EH (cell line): ENCODE measurements at places on chromosomes 3 and 15.
A peak's percentile ranks its signal among the peaks of the same experiment; 100 is the strongest.

DNA sequence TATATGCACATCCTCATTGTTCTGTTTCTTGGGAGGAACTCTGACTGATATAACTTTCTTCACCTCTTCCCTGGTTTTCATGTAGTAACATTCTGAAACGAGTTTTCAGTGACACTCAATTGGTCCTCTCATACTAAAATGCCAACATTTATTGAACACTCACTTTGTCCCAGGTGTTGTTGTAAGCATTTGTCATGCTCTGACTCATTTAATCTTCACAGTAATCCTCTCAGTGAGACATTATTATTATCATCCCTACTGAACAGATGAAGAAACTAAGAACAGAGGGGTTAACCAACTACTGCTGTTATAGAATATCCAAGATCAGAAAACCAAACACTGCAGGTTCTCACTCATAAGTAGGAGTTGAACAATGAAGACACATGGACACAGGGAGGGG lies 94.1 kb upstream of the MRPL3 start:
- no peak for DNase-seq

GRCh38 chr3:112074616-112075497 lies 11.3 kb upstream of the C3orf52 start:
- DNase-seq: peak; percentile 89

GRCh38 chr3:126085841-126086240 lies 1.9 kb upstream of the SLC41A3 start:
- no peak for DNase-seq

GRCh38 chr3:52039846-52040245 lies 16.5 kb downstream of the DUSP7 start:
- DNase-seq: no peak

GRCh38 chr3:178370387-178370786 lies 165.8 kb upstream of the KCNMB2 start:
- DNase-seq: no peak

DNA sequence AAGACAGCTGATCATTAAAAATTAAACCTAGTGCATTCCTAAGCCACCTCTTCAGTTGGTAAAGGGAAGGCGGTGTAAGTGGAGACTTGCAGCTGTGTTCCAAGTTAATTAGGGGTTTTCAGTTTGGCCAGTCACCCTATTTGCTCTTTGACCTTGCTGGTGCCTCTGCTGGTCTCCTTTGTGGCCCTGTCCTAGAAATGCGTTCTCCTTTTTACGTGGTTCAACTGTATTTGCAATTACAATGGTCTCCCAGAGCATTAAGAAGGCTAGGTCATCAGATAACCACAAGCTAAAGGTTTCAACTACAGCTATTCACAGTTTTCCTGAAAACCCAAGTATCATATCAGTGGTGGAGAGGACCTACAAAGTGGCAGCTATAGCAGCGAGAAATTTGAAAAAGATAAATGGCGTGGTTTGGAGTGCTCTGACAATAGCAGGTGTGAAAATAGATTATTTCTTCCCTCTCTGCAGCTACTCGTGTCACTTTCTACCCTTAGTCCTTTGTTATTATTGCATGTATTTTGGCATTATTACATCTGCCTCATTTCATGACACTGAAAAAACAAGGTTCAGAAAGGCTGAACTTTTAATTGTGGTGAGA lies 203.5 kb upstream of the TBC1D5 start:
- DNase-seq: no peak

DNA sequence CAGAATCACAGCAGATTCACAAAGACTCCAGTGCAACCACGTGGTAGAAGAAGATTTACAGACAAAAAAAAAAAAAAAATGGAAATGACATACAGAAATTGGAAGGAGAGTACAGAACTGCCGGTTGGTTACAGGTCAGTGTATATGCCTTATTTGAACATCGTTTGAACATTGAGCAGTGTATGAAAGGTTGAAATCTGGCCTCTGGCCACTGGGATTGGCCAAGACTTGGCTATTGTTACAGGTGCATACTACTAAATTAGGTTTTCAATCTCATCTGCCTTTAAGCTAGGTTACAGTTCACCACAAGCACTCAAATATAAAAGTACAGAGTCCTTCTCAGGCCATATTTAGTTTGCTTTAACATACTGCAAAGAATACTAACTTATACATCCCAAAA lies 59.8 kb downstream of the THBS1 start:
- DNase-seq: no peak

- DNase-seq: no peak
Measured at GRCh38 chr15:56537881-56538280, 72.9 kb upstream of the MNS1 start.

DNA sequence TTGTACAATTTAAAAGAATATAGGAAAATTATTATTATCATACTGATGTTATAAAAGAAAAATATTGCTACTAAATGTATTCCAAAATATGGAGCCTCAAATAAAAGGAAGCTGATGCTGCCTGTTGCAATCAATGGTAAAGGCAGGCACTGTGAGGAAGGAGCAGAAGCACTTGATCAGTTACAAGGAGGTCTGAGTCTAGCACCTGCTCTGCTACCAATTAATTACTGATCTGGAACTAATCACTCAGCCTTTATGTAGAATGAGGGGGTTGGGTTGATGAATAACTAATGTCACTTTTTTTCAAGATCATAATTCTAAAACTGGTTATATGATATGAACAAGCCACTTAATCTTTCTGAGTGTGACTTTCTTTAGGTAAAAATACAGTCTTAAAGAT lies 5.5 kb downstream of the ADGRG7 start:
- no peak for DNase-seq
